Stimulated activated CD4-positive, alpha-beta T cell treated with anti-CD3 and anti-CD28 coated beads, Interleukin-1b, Interleukin-23, amount 100 ng/mL, for 4 hours (primary cell): ENCODE measurements at places on chromosomes 4 and X.

- peak; percentile 42 for DNase-seq
These were observed at the start of the genes HMGN5 and SH3BGRL for GRCh38 chrX:81201671-81202455. Gene HMGN5, minus strand, starts transcription at chrX:81201913. Its CDS starts 80,364 bp downstream, at chrX:81121549. Gene SH3BGRL, plus strand, starts transcription at chrX:81202102. Its CDS starts 99 bp downstream, at chrX:81202201.

GRCh38 chr4:75779105-75779757 lies 54.9 kb downstream of the USO1 start:
- no peak for DNase-seq

DNA sequence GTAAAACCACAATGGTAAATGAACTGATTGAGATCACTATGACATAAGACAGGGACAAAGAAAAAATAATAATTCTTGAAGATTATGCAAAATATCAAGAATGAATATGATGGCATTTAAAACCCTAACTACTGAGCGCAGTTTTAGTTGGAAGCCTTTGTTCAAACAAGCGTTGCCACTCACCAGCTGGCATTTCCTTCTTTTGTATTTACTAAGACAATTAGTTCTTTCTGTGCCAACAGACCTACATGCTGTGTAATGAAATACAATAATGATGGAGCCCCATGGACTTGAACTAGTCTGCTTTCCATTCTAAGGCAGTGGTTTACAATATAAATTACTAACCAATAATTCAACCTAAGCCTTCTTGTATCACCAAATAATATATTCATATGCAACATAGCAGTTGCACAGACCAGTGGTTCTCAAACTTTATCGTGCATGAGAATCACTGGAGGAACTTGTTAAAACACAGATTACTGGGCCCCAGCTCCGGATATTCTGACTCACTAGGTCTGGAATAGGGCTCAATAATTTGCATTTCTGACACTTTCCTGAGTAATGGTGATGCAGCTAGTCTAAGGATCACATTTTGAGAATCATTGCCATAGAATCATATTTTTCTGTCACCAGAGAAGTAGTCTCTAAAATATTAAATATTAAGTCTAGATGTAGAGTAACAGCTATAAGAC lies 196.4 kb upstream of the MAGEB18 start:
- DNase-seq = no peak

GRCh38 chr4:185811509-185812364 lies at the start of gene SORBS2:
Gene SORBS2, minus strand, starts transcription at chr4:185812194. Its CDS starts 121,623 bp downstream, at chr4:185690571.
- no peak for DNase-seq

GRCh38 chrX:108186811-108187210 lies 95.2 kb downstream of the ATG4A start:
- DNase-seq = no peak

- DNase-seq = peak; percentile 40
These were observed at the start of gene NAP1L3 for GRCh38 chrX:93673056-93673868. Gene NAP1L3, minus strand, starts transcription at chrX:93673578. Its CDS starts 274 bp downstream, at chrX:93673304.

DNA sequence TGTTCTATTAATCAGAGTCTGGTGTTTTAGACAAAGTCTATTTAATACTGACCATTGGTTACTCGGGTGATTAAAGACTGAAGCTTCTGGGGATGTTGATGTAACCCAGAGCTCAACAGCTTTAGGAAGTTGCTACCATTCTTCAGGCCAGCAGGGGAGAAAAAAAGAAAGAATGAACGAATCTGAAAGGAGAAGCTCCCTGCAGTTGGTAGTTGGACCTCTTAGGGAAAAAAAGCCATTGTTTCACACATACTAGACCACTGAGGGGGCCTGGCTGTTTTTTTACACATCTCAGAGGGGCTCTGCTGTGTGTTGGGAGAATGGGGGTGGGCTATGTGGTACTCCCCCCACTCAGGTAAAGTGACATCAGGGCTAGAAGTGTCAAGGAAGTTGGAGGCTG lies 378.9 kb downstream of the KCNIP4 start:
- no peak for DNase-seq

DNA sequence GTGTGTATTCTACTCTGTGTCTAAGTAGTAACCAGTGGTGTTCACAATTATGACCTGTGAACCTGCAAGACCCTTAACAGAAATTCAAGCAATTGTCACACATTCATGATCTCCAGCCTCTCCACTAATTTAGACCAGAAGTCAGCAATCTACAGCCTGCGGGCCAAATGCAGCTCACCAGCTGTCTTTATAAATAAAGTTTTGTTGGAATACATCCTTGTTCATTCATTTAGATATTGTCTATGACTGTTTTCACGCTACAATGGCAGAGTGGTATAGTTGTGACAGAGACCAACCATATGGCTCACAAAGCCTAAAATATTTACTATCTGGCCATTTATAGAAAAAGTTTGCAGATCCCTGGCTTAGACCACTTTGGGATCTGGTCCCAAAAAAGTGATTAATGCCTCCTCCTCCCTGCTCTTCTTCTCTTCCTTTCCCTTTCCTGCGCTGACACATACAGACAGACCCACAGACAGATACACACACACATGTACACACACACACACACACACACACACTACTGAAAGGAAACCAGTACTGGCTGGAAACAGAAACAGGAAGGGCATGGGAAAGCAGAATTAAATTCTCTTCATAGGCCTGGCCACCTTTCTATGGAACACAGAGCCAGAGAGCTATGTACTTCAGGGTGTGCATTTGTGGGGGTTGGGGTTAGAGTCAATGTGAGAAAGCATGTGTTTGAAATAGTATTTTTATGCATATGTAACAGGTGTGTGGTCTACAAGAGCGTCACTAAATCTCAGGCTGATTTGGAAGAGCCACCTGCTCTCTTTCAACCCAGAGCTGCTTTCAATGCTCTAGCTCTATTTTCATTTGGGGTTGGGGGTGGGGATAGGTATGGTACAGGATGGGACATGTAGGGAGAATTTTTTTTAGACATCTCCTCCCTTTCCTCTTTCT lies 49.7 kb upstream of the TMEM164 start:
- no peak for DNase-seq

- no peak for DNase-seq
These were observed 264.0 kb upstream of the HAND2 start for GRCh38 chr4:173793937-173794510.

DNA sequence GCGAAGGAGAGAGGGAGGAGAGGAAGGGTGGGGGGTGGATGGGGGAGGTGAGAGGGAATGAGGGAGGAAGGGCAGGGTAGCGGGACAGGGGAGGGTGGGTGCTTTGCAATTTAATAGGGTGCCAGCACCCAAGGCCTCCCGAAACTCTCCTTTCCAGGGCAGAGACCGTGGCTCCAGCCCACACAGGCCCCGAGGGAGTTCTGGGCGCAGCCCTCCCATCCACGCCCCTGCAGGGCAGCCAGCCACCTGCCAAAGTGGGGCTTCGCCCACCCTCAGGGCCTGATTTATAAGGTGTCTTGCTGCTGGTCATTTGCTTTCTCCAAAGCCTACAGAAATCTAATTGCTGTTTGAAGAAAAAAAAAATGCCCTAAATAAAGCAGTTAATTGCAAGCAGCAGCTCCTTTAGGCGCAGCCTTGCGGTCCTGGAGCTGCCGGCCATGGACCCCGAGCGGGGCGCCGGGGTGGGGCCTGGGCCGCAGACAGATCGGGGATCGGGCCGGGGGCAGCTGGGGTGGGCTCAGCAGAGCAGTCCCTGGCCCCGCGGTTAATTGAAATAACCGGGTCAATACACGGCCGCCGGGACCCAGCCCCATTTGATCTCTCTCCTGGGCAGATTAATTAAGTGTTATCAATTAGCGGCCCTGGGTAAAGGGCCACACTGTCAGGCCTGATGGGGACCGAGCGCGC lies 106.0 kb upstream of the NKX1-1 start:
- no peak for DNase-seq

- no peak for DNase-seq
These were observed 892 bp downstream of the IL1RAPL2 start for GRCh38 chrX:104566681-104567501.

GRCh38 chrX:104310090-104310489 lies 55.4 kb upstream of the ESX1 start:
- DNase-seq = no peak
